ENCODE measurements at places on chromosomes 11 and 22. TPM values are rescaled to one million over a fixed set of nuclear protein-coding genes. Genes with fewer than 3 reads are reported as not detected.

Gene TNNI2
- not detected for total RNA-seq

Gene TRIM48
- total RNA-seq = not detected

Gene ARRB1
- 244 TPM for total RNA-seq

Gene VPREB1
- total RNA-seq = not detected

Gene TM7SF2
- 12.8 TPM for total RNA-seq

Gene SLC43A3
- 15.4 TPM for total RNA-seq

Data from dermis lymphatic vessel endothelial cell (primary cell).